ENCODE measurements at places on chromosomes 2 and 18.
A peak's percentile ranks its signal among the peaks of the same experiment; 100 is the strongest.

DNA sequence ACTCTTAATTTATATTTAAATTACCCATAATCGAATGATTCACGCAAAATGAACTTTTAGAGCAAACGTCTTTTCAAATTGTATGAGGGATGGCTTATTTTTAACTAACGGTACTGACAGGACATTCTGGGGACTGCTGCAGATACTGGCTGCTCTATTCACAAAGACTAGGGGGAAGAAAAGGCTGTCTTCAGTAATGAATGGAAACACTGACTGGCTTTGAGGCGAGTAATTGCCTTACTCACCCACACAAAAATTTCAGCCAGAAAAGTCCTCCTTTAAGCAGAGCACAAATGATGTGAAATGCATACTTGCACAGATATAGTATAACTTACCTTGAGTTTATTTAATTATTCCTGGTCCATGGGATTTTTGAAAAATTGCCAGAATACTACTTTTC, 852.6 kb downstream of the DPP10 start:
- DNase-seq: no peak

GRCh38 chr18:77114415-77115191, 18.0 kb downstream of the MBP start:
- DNase-seq: peak; percentile 86

- peak; percentile 85 for DNase-seq
These were observed 48.9 kb downstream of the COPS8 start for GRCh38 chr2:237134321-237135230.

DNA sequence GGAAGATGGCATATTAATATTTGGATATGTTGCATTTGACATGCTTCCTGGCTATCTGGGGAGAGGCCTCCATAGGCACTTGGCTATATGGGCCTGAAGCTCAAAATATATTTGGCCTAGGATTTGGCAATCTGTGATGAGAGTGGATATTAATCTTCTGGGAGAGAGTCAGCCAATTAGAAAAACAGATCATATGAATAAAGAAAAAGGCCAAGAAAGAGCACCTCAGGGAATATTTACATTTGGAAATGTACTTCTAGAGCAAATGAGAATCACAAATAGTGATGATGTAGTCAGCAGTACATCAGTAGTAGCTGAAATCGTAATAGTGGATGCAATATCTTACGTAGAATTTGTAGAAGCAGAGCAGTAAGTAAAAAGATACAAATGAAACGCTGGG, 277.0 kb downstream of the CTNNA2 start:
- DNase-seq: no peak

DNA sequence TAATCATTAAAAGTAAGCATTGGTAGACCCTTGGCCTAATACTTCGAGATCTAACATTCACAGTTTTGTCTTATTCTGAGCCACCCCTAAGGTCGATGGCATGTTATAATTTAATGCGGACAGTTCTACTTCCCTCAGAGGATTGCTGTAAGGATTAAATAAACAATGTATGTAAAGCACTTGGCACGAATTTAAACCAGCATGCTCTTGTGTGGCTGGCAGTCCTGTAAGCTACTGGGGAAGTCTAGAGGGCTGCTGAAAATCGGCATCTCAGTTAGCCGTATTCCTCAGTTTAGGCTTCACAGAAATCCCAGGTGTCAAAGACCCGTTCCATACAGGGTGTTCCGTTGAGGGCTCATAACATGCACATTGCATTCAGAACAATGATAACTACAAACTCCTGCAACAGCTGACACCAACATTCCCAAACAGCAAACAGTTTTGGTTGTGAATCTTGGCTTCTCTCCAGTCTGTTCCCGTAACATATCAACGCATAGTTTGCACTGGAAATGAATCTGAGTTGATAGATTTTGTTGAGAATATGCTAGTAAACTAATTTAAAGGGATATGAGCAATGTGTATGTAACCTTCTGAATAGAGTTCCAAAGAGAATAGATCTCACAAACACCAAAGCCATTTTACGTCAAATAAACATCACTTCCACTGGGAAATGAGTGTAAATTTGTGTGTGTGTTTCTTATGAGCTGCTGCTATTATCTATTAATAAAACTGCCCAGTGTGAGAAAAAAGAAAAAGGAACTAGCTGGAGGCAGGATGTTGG, 52.2 kb upstream of the ACKR3 start:
- peak; percentile 46 for DNase-seq

DNA sequence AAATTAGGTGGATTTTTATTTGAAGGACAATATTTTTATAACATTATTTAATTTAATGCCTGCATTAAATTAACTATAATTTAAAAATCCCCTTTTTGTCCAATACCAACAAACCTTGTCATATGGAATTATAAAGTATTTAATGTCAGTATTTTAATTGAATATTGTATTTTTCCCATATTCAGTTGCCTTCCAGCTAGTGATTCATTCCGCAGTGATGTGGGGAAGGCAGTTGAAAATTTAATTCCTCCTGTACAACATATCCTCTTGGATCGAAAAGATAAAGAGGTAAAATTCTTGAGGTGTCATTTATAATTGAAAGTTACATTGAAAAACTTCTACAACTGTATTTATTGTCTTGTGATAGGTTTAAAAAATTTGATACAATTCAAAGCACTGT, 40.4 kb downstream of the WDR7 start:
- DNase-seq: no peak

DNA sequence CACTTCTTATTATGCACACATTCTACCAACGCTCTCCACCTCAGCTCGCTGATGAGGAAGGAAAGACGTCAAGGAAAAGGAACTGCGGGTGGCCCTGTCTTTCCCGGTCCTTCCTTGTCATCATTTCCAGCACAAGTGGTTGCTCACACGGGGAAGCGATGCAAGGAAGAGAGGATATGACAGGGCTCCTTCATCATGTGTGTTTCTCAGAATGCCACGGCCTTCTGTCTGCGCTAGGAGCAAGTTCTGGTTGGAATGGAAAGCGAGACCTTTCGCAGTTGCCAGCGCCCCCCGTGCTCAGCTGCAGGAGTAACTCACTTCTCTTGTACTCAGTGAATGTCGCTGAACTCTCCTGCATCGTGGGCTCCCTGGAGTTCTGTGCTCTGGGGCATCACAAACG, 191.8 kb upstream of the GLI2 start:
- no peak for DNase-seq

DNA sequence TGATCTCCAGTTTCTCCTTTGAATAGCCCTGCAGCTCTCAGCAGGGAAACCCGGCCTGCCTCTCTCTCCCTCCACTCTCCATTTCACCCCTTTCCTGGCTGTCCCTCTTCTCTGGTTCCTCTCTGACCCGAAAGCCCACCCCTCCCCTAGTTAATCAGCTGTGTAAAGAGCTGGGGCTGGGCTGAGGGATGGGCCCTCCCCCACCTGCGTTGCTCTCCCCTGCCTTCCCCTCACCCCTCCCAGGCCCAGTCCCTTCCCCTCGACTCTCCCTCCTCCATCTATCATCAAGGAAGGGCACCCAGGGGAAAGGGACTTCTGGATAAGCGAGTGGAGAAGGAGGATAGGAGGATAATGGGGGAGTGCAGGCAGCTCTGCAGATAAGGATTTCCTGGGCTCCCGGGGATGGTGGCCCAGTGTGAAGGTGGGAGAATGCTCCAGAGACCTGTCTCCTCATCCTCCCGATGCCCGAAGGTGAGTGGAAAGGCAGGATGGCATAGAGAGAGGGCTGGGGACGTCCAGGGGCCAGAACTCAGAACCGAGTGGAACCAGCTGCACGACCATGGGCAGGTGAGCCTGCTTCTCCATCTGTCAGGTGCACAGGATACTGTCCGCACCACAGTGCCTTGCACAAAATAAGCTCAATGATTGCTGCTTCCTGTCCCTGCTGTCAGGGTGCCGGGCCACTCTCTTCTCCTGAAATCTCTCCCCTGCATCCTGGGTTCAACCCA, 12.0 kb downstream of the SLC30A3 start:
- no peak for DNase-seq

DNA sequence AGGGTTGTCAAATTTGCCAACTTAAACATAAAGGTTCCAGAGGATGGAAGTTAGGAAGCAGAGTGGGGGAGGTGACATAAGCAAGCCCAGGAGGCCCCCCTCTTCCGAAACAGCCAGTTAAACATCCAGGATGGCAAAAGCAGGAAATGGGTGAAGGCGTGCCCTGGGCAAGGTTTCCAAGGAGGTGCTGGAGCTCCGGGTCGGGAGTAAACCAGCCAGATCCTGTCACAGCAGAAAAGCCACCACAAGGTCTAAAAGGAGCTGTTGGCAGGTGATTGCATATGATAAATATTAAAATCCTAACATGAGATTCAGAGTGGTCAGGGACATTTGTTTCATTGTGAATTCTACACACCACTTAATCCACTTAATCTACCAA, 572.2 kb upstream of the SALL3 start:
- no peak for DNase-seq

GRCh38 chr2:221551864-221552263, 20.2 kb downstream of the EPHA4 start:
- no peak for DNase-seq

Data from lung (tissue), 17 donors.